ENCODE measurements at places on chromosomes 2 and 18. TPM values are rescaled to one million over a fixed set of nuclear protein-coding genes. Genes with fewer than 3 reads are reported as not detected.

- DNase-seq: peak; percentile 81
Measured at GRCh38 chr2:127859712-127860085, 1.7 kb upstream of the POLR2D start.

DNA sequence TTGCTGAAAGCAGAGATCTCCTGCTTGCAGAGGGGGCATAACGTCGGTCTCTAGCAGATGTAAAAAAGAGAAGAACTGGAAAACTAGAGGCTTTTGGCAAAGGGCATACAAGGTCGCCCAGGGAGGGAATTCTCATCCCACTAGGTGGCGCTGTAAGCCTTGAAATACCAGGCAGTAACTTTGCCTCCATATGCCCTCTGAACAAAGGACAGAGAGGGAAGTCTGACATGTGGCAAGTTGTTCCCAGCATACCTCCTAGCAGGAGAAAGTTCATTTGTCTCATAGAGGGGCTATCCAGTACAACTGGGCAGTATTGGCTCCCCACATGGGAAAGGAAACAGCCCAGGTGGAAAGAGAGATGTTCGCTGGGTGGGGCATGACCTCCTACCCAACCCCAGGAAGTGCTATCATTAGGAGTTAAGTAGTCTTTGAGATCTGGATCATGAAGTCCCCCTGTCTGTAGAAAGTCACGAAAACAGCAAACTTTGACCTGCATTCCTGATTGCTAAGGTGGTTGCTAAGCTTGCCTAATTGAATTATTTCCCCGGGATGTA, 39.9 kb downstream of the STK17B start:
- DNase-seq: peak; percentile 35

DNA sequence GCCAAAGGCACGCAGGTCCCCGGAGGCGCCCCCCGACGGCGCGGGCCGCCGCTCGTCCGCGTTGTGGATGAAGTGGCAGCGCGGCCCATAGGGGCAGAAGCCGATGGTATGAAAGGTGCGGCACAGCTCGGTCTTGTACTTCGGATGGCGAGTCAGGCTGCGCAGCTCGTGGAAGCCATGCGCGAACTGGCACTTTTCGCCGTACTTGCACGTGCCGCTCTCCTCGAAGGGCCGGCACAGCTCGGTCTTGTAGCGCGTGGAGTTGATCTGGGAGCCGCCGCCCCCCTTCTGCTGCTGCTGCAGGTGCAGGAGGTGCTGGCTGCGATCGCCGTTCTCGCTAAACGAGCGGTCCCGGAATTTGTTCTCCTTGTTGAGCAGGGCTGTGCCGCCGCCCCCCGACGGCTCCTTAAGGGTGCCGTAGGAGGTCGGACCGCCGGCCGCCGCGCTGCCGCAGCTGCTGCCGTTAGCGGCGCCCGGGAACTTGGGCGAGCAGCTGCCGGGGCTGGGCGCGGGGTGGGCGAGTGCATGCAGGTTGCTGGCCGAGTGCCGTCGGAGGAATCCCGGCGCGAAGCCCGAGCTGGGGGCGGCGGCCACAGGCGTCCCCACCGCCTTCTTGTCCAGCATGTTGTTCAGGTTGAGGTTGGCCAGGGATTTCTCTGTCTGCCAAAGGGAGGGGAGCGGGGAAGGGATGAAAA, 1.2 kb downstream of the ZFP36L2 start:
- DNase-seq: peak; percentile 68

Gene MDH1B
- 0.51 TPM for total RNA-seq

Gene PLEKHH2
- 2.8 TPM for total RNA-seq

Gene LCT
- not detected for total RNA-seq

Gene TMEM198
- total RNA-seq: 5.2 TPM
